ENCODE measurements at places on chromosomes 6 and 20.

- DNase-seq = no peak
These were observed 4.2 kb downstream of the MYCT1 start for GRCh38 chr6:152701863-152702401.

GRCh38 chr20:49466114-49466912 lies 16.2 kb downstream of the KCNB1 start:
- DNase-seq = no peak

GRCh38 chr20:53099856-53100255 lies 127.7 kb downstream of the TSHZ2 start:
- no peak for DNase-seq

DNA sequence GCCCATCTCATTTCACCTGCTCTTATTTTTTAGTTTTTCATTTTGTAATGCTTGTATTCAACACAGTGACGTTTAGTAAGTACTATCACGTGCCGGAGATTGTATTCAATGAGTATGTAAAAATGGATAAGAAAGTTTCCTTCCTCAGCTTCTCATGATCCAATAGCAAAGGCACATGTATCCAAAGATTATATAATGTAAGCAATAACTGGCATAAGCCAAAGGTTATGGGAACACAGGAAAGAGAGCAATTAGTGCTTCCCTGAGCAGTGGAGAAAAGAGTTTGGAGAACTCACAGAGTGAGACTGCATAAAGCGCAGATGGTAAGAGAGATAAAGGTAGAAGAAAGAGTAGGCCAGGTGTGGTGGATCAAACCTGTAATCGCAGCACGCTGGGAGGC lies 21.8 kb upstream of the LTV1 start:
- no peak for DNase-seq

- DNase-seq = peak; percentile 97
These were observed 74.9 kb downstream of the NCOA3 start for GRCh38 chr20:47576516-47577033.

DNA sequence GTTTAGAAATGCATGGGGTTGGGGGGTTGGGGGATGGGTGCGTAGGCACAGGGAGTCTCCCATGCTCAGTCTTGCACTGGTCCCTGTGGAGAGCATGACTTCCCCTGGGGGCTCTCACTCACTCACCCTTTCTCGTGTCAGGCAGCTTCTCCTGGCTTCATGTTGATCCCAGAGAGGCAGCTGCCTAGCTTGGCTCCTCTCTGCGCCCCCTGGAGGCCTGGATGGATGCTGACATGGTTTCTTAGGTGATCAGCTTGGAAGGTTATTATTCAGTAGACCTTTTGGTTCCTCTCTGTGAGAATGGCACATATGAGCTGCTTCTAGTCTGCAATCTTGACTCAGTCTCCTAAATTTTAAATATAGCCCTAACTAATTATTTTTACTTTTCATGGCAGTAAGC lies 109.3 kb upstream of the FAM83B start:
- peak; percentile 28 for DNase-seq

GRCh38 chr6:32472781-32473375 lies 33.2 kb downstream of the HLA-DRA start:
- DNase-seq = no peak

- no peak for DNase-seq
These were observed 5.1 kb downstream of the HLA-E start for GRCh38 chr6:30494291-30494861.

DNA sequence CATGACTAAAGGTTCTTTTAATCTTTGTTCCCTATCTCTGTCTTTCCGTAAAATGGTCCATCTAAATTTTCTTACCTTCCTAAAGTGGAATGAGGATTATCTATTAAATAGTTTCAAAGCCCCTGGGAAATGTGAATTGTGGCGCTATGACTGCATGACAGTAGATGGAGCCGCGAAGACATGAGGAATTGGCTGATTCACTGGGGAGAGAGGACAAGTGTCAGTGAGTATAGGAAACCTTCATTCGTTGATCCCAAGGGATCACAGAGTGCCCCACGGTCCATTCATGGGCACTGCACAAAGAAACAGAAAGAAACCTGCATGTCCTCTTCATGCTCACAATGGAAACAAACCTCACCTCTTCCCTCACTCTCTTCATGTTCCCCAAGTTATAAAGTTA lies 479.3 kb upstream of the BTBD3 start:
- DNase-seq = no peak

DNA sequence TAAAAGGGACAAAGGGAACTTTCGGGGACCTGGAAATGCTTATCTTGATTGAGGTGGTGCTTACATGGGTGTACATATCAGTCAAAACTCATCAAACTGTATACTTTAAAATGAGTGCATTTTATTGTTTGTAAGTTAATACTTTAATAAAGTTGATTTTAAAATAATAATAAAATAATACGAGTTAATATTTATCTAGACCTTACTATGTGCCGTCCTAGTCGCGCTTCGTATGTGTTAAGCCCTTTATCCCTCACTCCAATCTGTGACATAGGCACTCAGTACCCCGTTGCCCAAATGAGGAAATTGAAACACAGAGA lies 47.5 kb downstream of the PDYN start:
- DNase-seq = no peak

DNA sequence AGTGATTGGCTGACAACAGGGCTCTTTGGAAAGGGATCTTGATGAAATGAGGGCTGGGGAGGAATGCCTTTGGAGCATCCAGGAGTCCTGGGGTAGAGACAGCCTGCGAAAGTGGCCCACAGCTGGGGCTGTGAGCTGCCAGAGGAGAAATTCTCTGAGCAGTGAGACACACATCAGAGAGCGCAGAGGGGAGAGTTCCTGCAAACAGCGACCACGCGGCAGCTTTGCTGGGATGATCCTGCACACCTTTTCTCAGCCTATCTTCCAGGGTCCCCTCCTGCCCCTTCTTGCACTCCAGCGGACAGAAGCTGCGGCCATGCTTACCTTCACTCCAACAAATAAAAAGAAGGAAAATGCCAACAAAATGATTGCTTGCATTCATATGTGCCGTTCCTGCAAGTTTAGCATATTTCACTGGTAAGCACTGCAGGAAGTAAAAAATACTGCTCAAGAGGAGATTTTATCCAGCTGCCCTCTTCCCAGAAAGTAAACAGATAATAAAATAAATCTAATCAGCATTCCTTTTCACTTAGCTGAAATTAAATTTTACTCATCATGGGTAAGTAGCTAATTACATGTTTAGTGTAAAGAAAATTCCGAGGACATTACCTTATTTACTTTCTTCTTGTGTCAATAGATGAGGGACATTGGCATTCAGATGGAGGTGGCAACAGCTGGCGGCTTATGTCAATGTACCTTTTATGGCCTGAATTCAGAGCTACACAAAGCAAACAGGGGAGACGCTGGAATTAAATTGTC lies 339.9 kb upstream of the ARID1B start:
- no peak for DNase-seq

- no peak for DNase-seq
These were observed 11.6 kb upstream of the MTG2 start for GRCh38 chr20:62171245-62171644.

GRCh38 chr20:62365814-62366369 lies 1.2 kb downstream of the LAMA5 start:
- DNase-seq = no peak

DNA sequence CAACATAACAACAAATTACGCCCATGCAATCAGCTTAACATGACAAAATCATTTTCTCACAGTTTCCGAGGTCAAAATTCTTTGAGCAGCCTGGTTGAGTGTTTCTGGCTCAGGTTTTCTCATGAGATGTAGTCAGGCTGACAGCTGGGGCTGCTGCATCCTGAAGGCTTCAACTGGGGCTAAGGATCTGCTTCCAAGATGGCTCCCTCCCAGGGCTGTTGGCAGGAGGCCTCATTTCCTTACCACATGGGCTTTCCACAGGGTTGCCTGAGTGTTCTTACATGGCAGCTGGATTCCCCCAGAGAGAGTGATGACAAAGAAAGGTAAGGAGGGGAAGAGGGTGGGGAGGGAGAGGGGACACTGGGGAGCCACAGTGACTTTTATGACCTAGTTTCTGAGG lies 63.1 kb upstream of the NNAT start:
- DNase-seq = no peak

DNA sequence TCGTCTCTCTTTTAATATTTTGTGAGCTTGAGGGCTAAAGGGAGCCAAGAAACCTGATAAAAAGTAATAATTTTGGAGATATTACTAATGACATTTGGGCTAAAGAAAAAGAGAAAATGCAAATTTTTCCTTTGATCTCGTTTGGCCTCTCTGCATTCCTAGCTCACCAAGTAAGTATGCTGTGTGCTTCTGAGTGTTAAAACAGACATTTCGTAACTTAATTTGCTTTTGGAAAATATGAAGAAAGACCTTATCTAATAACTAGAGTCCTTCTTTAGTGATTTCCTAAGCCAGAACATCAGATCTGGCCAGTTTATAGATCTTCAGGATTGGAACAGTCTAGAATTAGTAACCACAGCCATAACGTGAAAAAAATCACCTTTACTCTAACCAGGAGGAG lies 872.9 kb upstream of the SLC35B3 start:
- no peak for DNase-seq

GRCh38 chr20:43942667-43943285 lies 28.1 kb downstream of the TOX2 start:
- DNase-seq = no peak

DNA sequence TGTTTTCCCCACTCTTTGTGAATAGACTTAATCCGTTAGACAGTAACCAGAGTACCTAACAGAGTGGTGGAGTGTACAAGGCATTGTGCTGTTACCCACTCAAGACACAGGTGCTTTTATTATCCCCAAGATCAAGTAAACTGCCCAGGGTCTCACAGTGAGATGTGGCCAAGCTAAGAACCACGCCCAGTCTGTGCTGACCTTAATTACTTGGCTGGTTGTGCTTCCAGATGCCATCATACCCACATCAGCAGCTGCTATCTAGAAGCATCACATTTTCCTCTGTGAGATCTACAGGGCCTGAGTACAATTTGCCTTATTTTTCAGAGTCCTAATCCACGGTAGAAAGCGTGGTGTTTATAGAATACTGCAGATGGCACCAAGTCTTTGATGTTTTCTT lies 70.3 kb downstream of the GFRA4 start:
- DNase-seq = no peak

GRCh38 chr20:15923030-15923776 lies 650.0 kb downstream of the KIF16B start:
- no peak for DNase-seq

DNA sequence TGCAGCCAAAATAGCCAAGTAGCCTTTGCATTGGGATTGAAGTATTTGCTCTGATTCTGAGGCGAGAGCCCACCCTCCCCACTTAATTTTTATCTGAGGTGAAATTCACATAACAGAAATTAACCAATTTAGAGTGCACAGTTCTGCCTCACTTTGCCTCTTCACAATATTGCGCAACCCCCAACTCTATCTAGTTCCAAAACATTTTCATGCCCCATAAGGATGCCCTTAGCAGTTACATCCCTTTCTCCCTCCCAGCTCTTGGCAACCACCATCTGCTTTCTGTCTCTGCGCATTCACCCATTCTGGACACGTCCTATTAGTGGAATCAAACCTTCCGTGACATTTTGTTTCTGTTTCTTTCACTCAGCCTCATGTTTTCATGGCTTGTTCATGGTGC lies 9.0 kb downstream of the MAS1L start:
- no peak for DNase-seq

- no peak for DNase-seq
These were observed 27.0 kb upstream of the MLIP start for GRCh38 chr6:54084231-54084630.

- no peak for DNase-seq
These were observed 75.9 kb downstream of the GNAS-AS1 start for GRCh38 chr20:58774667-58775263.

GRCh38 chr6:32271429-32271828 lies 47.6 kb upstream of the NOTCH4 start:
- no peak for DNase-seq

DNA sequence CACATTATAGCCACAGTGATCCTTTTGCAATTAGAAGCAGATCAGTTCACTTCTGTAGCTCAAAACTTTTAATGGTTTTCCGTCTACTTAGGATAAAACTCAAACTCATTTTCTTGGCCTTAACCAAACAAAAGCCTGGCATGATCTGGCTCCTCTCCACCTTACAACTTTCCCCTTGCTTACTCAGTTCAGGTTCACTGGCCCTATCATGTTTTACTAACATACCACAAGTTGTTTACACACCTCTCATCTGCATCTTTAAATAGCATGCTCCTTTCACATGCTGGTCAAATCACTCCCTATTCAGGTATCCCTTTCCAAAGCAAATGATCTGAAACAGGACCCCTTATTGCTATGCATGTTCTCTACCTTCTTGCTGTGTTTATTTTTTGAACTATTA lies 191.4 kb upstream of the FAM83B start:
- no peak for DNase-seq

- no peak for DNase-seq
These were observed 94.0 kb downstream of the SGK1 start for GRCh38 chr6:134223796-134224420.

DNA sequence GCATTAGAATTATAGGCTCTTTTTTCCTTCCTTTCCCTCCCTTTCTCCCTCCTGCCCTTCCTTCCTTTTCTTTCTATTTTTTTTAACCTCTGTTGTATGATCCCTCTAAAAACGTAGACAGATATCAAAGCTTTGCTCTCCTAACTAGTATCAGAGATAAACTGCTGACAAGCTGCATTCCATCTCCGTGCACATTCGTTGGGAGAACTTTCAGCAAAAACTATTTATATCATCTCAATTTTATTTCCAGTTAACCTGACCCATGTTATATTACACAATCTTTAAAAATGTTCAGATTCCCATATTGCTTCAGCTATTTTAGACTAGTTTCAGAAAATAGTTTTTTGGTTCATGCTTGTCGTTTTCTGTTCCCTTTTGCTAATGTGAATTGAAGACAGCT lies 47.3 kb downstream of the RNF217 start:
- DNase-seq = no peak

DNA sequence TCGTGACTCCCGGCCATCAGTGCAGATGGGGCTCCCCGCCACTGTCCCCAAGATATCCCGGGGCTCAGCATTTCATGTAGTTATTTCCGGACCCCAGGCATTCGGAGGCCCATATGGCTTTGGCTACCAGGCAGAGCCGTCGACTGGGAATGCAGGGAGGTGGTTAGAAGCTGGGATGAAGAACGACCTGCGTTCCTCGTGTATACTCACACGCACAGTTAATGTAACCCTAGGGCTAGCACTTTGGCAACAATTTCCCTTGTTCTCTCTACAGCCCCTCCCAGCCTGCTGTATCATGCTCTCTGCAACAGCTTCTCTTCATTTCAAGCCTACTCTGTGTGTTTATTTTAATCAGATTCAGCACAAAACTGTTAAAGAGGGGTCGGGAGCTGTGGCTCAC lies 240.4 kb downstream of the MYLK4 start:
- DNase-seq = no peak
